ENCODE measurements at places on chromosomes 7 and 10. TPM values are rescaled to one million over a fixed set of nuclear protein-coding genes. Genes with fewer than 3 reads are reported as not detected.

Gene PPP1R17
- 3.0 TPM for total RNA-seq

Gene GNGT1
- total RNA-seq: not detected

Gene ADAM12
- 6.1 TPM for total RNA-seq

Gene SLC39A12
- 2.2 TPM for total RNA-seq

Gene ELAPOR2
- 22.4 TPM for total RNA-seq

Gene CHPF2
- total RNA-seq: 11.3 TPM

Gene TMEM254
- 8.9 TPM for total RNA-seq
